Caudate nucleus (tissue), 63 donors: ENCODE measurements at places on chromosomes 7 and 10.

- DNase-seq, result no peak
Observed at GRCh38 chr10:93352638-93353383, 129.3 kb downstream of the MYOF start.

GRCh38 chr10:44056206-44056605 lies 328.7 kb downstream of the CXCL12 start:
- no peak for DNase-seq

DNA sequence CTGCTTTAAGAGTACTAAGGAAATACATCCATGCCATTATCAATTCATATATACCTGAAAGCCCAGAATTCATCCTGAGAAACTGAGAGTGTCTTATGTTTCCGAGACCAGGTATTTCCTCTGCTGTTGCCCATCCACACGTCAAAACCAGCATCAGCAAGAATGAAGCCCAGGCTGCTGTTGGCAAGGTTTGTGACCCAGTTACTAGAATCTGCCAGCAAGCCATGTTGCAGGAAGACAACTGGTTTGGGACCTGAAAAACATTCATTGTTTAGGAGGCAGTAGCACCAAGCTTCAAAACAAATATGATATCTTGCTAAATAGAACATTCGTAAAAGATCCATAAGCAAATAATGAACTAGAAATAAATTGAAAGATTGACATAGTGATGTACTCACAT lies 21.0 kb upstream of the CH25H start:
- no peak for DNase-seq

DNA sequence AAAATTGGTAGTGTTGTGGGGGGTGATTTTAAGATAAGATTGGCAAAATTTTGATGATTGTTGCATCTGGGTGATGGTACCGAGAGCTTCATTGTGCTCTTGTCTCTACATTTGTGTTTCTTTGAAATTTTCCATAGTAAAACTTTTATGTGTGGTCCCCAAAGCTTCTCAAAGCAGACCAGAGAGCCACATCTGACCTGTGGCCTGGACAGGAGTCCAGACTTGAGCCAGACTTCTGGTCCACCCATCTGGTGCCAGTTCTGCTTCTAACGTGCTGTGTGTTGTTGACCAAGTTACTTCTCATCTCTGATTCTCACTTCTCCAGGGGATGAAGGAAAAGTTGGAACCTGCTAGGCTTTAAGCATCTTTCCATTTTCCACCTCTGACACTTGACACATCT lies 120.1 kb downstream of the C10orf105 start:
- DNase-seq, result no peak

DNA sequence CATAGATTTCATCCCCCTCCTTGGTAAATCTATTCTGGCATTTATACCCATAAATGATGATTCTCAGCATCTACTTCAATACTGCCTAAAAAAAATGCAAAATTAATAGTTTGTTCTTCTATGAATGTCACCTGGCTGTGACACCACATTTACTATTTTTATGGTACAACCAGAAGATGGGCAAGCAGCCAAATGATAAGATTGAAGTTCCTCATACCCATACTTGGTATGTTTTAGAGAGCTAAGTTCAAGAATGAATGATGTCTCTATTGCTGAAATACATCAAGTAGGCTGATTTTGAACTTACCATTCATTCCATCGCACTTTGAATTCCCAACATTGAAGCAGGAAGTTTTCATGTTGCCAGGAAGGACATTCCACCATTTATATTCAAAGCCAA lies 134.2 kb downstream of the ELAPOR2 start:
- DNase-seq, result no peak

DNA sequence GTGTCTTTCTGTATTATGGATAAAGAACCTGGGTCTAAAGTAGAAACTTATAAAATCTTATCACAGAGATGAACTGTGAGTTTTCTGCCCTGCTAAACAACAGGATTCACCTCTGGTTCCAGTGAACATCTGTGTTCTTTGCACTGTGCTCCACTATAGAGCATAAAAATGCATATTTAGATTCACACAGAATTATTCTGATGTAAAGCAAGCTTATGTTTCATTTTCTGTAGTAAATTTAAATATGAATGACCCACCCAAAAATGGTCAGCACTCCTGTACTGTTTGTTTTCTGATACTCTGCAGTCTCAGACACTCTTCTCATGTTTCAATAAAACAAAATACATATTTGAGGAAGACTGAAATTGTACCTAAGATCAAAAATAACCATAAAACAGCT lies 204.5 kb upstream of the PLXDC2 start:
- no peak for DNase-seq

DNA sequence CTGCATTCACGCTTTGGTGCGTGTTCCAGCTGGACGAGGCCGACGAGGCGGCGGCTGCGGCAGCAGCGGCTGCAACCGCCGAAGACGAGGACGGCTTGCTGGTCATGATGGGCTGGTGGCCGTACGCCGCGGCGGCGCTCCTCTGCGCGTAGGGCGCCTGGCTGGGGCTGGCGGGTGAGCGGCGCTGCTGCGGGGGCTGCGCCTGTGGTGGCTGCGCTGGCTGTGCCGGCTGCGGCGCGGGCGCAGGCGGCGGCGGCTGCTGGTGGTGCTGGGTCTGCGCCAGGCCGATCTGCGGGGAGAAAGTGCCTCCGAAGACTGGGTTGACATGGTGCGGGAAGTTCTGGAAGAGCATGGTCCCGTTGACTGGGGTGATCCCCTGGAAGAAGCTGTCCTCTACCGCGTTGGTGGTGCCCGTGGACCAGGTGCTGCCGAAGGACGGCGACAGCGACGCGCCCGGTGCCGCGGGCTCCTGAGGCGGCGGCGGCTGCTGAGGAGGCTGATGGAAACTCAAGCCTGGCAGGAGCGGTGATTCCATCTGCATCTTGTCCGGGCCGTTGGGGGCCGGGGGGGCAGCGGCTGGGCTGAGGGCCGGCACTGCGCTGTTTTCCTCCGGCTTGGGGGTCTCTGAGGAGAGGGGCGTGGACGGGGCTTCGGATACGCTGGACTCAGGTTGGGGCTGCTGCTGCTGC lies 51.1 kb downstream of the CPEB3 start:
- peak; percentile 47 for DNase-seq
